ENCODE measurements at places on chromosomes 6 and 20. TPM values are rescaled to one million over a fixed set of nuclear protein-coding genes. Genes with fewer than 3 reads are reported as not detected.

Gene UBD
- not detected for total RNA-seq

Gene HLA-E
- total RNA-seq, result 292 TPM

Gene CDH26
- total RNA-seq, result 0.49 TPM

Gene RAET1L
- not detected for total RNA-seq

Gene GCNT2
- total RNA-seq, result not detected

Gene C6orf163
- total RNA-seq, result 1.3 TPM

Gene FUT9
- not detected for total RNA-seq

Gene RSPO3
- 13.6 TPM for total RNA-seq

Gene HFE
- 25.2 TPM for total RNA-seq

Gene APCDD1L
- 9.8 TPM for total RNA-seq

Gene ADTRP
- total RNA-seq, result 0.81 TPM

Gene MMP24
- total RNA-seq, result 0.73 TPM

Gene RBBP8NL
- not detected for total RNA-seq

Gene PRDM13
- not detected for total RNA-seq

Gene MAS1
- not detected for total RNA-seq

Gene SLC9A8
- 15.4 TPM for total RNA-seq

Gene FBXO9
- total RNA-seq, result 40.7 TPM

Gene NPBWR2
- total RNA-seq, result not detected

Gene ULBP1
- total RNA-seq, result 0.61 TPM

Gene RAET1G
- total RNA-seq, result 1.3 TPM

Gene SMIM13
- total RNA-seq, result 8.0 TPM

Gene CCDC170
- total RNA-seq, result 3.2 TPM

Gene PI16
- 0.16 TPM for total RNA-seq

Gene MROH8
- 1.6 TPM for total RNA-seq

Gene TBX18
- total RNA-seq, result 27.3 TPM

Gene HCRTR2
- total RNA-seq, result not detected

Gene IGF2R
- 95.2 TPM for total RNA-seq

Gene KIAA1755
- total RNA-seq, result 0.32 TPM

Gene CLDN20
- not detected for total RNA-seq

Gene ECI2
- 56.1 TPM for total RNA-seq

Gene TNFRSF6B
- total RNA-seq, result 8.0 TPM

Gene SLC52A3
- total RNA-seq, result not detected

Gene SLC44A4
- not detected for total RNA-seq

Gene TFB1M
- total RNA-seq, result 7.8 TPM
